ENCODE measurements at places on chromosomes 5 and 9. TPM values are rescaled to one million over a fixed set of nuclear protein-coding genes. Genes with fewer than 3 reads are reported as not detected.

GRCh38 chr9:133726401-133727276 is 11.5 kb downstream of the SARDH start:
- DNase-seq, result peak; percentile 72

DNA sequence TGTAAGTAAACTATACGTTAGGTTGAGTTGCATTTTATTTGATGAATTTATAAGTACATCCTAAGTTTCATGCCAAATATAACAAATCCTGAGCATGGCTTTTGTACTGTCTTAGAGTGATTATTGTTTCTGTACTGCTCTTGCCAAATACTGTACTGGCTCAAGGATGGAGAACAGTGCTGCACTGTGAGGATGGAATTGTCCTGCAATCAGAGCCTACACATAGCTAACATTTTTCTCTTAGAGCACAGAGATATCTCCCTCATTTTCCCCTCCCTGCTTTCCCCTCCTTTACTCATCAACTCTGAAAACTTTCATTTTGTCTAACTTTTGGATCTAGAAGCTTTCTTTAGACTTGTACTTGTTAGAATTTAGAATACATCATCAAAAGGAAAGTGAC is 28.3 kb downstream of the LRRC70 start:
- DNase-seq, result no peak

DNA sequence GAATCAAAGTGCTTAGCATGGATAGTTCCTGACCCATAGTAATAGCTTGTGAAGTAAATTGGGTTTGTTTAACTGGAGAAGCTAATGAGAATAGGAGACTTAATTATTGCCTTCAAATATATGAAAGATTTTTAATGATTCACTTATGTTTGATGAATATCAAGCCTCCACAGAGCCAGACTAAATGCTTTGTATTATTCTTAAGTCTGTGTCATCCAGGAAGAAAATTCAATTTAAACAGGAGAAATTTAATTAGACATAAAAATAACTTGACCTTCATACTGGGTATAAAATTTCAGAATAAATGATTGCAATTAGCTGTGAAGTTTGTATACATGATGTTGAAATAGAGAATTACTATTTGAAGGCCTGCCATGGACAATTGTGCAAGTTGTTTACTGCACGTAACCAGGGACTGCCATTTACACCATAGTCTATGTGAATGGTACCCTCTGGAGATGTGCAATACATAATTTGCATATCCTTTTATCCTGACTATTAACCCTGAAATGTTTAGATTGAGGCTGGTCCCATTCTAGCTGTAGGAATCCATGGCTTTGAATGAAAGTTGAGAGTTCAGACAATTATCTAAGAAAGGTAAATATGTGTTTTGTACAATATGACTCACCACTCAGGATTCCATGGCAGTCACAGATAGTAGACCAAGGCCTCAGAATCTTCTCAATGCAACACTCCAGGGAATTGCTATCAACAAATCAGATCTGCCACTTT is 133.5 kb upstream of the IL12B start:
- DNase-seq, result no peak

DNA sequence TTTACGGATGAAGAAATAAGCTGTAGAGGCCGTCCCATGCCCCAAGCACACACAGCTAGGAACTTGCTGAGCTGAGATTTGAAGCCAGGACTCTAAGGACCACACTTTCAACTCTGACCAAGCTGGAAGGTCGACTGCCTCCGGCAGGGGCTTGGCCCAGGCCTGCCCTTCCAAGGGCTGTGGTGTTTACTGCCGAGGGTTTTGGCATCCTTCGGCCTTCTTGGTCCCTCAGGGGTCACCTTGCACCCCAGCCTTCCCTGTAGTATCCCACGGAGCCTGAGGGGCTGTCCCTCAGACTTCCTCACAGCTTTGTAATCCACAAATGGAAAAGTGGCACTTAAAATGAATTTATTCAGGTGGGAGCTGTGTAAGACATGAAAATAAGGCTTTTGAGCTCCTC is 83.7 kb upstream of the SPRY4 start:
- DNase-seq, result no peak

DNA sequence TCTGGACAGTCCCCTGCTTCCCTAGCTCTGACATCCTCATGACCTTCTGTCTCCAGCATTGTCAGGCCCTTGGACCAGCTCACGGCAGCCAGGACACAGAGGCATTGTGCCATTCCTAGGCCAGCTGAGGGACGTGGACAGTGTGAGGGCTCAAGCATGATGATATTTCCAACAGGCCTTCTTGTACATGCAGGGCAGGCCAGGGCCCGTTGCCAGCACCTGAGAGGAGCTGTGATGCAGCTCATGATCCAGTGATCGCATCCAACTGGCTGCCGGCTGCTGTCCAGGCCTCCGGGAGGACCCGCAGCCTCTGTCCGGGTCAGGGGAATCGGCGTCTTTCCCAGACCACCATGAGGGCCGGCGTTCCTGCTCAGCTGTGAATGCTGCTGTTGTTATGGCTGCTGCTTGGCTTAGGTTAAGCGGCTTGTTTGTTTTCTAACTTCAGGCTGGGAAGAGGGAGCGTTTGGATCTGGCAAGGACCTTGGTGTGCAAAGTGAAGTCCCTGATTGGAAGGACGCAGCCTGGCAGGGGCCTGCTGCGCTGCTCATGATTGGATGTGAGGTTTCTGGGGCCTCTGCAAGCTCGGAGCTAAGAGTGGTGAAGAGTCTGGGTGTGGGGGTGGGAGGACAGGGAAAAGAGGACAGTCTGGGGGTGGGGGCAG is 53.8 kb downstream of the PDZD2 start:
- no peak for DNase-seq

DNA sequence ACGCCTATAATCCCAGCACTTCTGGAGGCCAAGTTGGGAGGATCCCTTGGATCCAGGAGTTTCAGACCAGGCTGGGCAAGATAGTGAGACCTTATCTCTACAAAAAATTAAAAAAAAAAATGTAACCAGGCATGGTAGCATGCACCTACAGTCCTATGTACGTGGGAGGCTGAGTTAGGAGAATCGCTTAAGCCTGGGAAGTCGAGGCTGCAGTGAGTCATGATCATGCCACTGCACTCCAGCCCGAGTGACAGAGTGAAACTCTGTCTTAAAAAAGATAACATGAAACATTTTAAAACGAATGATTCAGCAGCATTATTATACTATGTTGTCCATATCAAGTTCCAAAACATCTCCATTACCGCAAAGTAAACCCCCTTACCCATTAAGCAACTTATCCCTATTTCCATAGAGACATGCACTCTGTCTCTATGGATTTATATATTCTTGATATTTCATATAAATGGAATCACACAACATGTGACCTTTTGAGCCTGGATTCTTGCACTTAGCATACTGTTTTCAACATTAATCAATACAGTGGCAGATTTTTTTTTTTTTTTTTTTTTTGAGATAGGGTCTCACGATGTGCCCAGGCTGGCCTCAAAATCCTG is 56.9 kb upstream of the MTMR12 start:
- no peak for DNase-seq

TAF1L gene
- total RNA-seq, result not detected

RMRP gene
- total RNA-seq, result 13,083 TPM

SPATA31A3 gene
- total RNA-seq, result not detected
